ENCODE measurements at places on chromosomes 13 and 19.

DNA sequence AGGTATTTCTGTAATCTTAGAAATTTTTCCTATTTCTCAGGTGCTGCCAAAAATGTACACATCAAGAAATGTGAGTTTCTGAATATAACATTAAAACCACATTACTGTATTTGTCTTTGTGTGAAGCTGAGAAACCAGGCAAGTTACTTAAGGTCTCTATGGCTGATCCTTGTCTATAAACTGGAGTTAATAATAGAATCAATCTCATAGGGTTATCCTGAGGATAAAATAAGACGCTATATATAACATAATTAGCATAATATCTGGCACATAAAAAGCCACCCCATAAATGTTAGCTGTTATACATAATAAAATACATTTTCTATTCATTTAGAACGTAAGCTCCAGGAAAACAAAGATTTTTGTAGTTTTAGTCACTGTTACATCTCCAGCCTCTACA, 6.1 kb downstream of the RNF6 start:
- no peak for DNase-seq

DNA sequence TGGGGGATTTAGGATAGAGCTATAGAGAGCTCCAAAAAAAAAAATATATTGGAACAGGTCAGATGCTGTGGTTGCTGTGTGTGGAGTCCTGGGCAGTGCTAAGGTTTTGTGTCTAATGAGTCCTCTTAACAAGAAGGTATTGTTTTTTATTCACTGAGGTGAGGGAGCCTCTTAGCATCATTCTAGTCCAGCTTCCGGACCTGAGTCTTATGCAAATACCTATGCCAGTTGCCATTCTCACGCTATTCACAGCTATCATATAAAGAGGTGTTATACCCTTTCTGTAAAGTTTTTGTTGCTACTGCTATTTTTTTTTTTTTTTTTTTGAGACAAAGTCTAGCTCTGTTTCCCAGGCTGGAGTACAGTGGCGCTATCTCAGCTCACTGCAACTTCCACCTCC, 1.4 kb downstream of the NLRP2 start:
- no peak for DNase-seq

GRCh38 chr13:93227878-93228642, 1.5 kb downstream of the GPC6 start:
- DNase-seq, result no peak

DNA sequence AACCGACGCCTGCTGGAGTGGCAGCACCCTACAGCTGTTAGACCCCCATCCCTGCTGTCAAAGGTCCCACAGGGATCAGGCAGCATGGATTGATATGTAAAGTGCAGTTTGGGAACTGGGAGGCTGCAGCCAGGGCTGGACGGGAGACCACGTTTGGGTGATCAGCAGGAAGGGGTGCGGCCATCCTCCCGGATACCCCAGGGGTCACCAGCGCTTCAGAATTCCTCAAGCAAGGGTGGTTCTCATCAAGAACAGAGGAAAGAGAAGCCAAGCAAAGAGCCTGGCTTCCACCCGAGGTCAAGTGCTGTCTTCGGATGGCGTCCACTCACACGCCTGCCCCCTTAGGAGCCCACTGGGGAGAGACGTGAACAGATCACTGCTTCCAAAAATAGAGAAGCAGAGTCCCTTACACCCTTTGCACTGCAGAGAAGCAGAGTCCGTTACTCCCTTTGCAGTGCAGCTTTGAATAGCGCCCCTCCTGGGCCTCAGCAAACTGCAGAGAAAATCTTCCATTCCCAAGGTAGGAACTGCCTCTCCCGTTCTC, 35.5 kb downstream of the DHRS12 start:
- no peak for DNase-seq

DNA sequence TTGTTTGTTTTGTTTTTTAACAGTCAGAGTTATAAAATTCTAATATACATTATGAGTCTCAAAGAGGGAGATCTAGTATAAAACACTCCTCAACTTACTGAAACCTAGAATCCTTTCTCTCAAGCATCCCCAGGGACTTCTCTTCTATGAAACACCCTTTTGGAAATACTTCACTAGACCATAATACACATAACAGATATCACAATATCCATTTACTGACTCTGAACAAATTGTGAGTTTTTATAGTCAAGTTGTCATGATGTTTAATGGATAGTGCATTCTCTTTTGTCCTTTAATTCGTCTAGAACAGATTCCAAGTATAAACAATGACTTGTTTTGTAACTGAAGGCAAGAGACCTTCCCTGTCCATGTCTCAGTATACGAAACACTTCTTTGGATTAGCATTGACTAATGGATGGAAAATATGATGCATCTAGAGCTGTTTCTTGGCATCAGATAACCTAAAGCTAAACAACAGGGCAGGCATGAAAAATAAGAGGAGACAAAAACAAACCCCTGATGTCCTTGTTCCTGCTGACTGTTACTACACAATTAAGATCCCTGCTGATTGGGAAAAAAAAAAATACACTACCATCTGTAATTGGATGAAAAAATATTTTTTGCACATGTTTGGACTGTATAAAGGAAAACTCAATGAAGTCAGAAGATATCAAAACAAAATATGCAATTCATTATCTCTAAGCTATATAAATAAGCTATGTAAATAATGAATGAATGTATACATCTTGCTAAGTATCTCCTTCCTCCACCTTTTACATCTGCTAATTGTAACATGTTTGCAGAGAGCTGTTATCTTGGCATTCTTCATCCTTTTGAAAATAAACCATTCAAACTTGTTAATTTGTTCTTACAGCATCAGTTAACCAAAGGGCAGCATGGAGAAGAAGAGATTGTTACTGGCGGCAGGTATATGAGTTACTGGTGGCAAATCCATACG, 214.2 kb downstream of the LACC1 start:
- DNase-seq, result no peak

GRCh38 chr13:23750383-23751121, 138.6 kb downstream of the MIPEP start:
- no peak for DNase-seq

- DNase-seq, result no peak
Measured at GRCh38 chr13:20553311-20553710, 13.6 kb upstream of the IFT88 start.

DNA sequence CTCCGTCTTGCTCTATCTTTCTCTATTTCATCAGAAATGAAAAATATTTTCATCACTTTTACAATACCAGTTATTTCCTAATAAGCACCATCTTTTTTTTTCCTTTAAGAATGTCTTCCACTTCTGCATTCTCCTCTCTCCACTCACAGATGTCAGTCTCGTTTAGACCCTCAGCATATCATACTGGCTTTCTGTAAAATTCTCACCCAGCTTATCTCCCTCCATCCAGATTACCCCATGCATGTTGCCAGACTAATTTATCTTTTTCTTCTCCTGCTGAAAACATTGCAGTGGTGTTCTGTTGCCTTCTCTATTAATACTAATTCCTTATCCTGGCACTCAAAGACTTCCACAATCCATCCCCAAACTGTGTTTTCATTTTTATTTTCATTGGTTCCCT, 513.8 kb upstream of the KLF12 start:
- DNase-seq, result no peak

GRCh38 chr13:31755803-31756212, 16.5 kb downstream of the RXFP2 start:
- DNase-seq, result no peak

DNA sequence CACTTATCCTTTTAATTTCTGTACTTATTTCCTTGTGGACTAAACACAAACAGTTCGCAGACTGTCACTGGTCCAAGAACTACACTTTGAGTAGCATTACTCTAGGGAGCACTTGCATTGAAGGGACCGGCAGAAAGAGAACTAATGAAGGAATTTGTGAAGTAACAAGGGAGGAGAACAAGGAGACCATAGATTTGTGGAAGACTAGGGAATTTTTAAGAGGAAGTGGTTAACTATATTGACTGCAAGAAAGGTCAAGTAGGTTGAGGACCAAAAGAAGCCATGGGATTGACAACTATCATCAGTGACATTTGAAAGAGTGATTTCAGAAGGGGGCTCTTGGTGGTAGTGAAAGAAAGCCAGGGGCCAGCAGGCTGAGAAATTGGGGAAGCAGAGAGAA, 4.0 kb upstream of the RB1 start:
- no peak for DNase-seq

GRCh38 chr19:43505186-43505456, 575 bp upstream of the PHLDB3 start:
- no peak for DNase-seq

Data from MV-4-11 (cell line).